ENCODE measurements at places on chromosomes 2 and 18. TPM values are rescaled to one million over a fixed set of nuclear protein-coding genes. Genes with fewer than 3 reads are reported as not detected.

The GREB1L gene
- under 0.01 TPM for total RNA-seq

The IL1RL1 gene
- total RNA-seq, result 108 TPM

The BOK gene
- 23.3 TPM for total RNA-seq

The NAT8 gene
- total RNA-seq, result not detected

The DSC3 gene
- 1.4 TPM for total RNA-seq

The DHRS9 gene
- total RNA-seq, result 0.65 TPM

The ABHD1 gene
- total RNA-seq, result not detected

The CYB5A gene
- 161 TPM for total RNA-seq

The TEX44 gene
- total RNA-seq, result not detected

The PSD4 gene
- 8.3 TPM for total RNA-seq

The KIAA2012 gene
- not detected for total RNA-seq

The ELMOD3 gene
- total RNA-seq, result 7.1 TPM

The MDH1 gene
- 129 TPM for total RNA-seq

The NEURL3 gene
- total RNA-seq, result not detected
